CD4-positive, alpha-beta T cell treated with Interleukin-10 for 1 hour (primary cell): ENCODE measurements at places on chromosomes 6 and 20.

DNA sequence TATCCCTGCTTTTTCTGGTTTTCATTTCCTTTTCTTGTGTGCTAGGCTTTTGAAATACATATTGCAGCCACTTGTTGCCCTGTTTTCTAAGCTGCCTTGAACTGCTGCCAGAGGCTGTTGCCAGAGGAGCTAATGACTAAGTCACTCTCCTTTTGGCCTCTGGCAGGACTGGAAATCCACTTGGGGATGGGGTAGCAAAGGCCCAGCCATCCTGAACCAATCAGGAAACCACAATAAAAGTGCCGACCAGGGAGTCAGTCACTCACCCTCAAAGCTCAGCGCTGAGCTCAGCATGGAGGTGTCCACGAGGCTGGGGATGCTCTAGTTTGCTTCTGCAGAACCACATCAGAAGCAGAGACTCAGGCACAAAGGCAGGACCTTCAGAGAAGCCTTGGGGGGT is 813.0 kb downstream of the DHX35 start:
- no peak for DNase-seq

GRCh38 chr6:107816818-107817217 is 7.3 kb downstream of the SCML4 start:
- no peak for DNase-seq

DNA sequence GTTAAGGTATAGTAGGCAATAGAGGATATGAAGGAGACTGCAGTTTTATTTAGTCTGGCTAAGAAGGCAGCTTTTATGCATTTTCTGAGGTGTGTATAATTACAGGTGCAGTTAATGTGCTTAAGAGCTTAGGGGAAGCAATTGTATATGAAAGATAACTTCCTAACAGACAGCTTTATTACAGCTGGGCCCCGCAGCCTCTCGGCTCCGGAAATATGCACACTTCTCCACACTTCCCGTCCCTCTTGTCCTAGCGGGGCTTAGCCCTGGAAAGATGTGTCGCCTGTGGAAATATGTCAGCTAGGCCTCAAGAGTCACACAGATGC is 178.4 kb upstream of the ARID1B start:
- DNase-seq: no peak

- peak; percentile 19 for DNase-seq
Measured at GRCh38 chr20:36666181-36666740, 20.3 kb upstream of the SLA2 start.

DNA sequence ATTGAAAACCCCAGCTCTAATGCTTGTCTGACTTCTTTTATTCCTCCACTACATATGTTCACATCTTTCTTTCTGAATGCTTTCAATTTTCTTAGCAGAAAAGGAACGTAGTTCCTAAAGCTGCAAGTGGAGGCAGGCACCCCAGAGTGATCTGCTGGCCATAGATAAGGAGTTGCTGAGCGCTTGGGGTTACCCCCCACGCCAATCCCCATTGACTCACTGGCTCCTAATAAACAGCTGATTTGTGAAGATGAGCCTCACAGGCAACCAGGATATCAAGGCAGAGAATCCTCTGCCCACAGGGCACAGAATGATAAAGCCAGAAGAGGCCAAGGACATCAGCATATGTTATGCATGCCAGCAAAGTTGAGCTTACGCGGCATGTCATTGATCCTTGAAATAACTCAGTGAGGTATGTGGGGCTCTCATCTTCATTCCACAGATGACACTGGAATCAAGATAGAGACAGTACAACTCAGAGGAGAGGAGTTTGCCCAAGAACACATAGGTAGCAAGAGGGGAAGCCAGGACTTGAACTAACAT is 129.1 kb upstream of the PTPRT start:
- DNase-seq: no peak

DNA sequence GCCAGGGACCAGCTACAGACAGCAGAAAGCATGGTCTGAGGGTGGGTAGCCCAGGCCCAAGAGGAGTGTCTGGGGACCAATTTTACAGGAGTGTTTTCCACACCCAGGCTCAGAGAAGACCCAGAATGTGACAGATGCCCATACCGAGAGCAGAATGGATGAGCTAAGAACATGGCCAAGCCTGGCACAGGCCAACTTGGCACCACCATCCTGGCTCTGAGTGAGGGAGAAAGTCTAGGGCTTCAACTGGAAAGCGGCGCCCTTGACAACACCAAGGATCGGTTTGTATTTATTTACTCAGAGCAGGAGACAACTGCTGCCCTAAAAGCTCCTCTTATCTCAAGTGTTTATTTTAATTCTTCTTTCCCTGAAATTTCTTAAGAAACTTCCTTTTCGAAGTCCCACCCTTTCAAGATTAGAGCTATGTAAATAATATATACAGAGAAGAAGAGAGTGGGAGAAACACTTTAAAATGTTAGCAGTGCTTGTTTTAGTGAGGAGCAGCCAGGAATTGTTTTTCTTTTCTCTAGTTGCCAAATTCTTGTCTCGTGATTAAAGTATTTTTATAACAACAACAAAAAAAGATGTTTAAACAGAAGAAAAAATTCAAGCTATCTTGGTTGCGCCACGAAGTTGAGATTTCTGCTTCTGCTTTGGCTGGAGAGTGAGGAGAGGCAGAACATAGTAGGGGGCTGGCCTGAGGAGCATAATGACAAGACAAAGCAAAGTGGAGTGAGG is 16.2 kb downstream of the TNXB start:
- no peak for DNase-seq

- DNase-seq: no peak
Measured at GRCh38 chr6:167696296-167696695, 130.4 kb upstream of the AFDN start.

DNA sequence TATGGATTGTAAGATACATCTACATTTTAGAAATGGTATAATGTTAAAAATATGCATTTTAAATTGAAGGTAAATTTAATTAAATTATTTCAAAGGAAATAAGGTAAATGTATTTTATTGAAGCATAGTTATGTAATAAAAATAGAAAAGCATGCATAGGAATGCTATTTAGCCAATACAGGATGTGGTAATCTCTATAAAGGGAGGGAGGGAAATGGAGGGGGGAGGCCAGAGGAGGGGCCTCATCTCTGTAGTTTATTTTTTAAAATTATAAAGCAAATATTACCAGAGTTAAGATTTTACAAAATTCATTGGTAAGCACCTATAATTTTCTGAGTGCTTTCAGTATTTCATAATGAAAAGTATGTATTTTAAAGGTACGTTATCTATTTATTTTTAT is 27.2 kb downstream of the SLC16A10 start:
- DNase-seq: peak; percentile 27

GRCh38 chr6:137647762-137648447 is 153.7 kb upstream of the OLIG3 start:
- no peak for DNase-seq

DNA sequence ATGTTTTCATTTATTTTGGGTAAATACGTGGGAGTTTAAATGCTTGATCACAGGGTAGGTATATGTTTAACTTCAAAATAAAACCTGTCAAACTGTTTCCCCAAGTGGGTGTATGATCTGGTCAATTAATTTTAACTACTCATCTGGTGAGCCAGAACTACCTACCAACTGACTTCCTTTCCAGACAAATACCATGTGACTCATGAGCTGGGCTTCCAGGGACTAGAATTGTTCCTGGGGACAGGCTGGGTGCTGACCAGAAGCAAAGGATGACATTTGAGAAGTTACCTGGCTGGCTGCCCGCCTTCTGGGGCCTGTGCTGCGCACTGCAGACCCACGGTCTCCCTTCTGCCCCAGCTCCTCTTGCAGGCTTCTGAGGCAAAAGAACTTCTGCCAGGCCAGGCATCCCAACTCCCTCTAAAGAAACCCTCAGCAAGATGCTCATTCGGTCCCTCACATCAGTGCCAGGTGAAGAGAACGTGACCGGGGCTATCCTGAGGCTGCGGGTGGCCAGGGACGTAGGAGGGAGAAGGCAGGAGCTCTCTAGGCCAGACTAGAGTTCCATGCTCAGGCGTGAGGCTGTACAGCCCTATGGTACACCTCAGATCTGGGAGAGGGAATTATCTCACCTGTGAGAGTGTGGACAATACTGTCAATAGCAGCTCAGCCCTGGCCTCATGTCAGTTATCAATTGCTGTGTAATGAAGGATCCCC is 103.6 kb downstream of the JPH2 start:
- DNase-seq: no peak

DNA sequence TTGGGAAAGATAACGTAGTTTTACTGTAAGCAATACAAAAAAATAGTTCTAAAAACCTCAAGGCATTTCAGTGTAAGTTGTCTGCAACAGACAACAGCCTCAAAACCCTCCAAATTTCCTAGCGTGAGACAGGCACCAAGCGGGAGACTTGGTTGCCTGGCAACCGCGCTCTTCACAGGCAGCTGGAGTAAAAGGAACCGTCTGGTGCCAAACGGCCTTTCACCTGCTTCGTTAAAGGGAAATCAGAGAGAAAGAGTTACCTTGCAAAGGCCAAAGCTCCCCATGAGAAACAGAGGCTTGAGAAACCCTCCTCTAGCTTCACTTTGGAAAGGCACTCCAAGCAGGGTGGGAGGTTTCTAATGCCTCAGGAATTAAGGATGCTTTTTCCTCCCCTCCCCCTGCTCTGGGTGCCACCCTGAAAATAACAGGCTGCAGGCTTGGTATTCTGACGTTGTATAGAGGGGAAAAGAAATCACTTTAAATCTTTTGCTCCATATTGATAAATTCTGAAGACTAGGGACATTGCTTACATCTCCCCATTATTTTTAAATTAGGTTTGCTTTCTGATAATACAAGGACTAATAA is 129.7 kb upstream of the UFL1 start:
- no peak for DNase-seq

DNA sequence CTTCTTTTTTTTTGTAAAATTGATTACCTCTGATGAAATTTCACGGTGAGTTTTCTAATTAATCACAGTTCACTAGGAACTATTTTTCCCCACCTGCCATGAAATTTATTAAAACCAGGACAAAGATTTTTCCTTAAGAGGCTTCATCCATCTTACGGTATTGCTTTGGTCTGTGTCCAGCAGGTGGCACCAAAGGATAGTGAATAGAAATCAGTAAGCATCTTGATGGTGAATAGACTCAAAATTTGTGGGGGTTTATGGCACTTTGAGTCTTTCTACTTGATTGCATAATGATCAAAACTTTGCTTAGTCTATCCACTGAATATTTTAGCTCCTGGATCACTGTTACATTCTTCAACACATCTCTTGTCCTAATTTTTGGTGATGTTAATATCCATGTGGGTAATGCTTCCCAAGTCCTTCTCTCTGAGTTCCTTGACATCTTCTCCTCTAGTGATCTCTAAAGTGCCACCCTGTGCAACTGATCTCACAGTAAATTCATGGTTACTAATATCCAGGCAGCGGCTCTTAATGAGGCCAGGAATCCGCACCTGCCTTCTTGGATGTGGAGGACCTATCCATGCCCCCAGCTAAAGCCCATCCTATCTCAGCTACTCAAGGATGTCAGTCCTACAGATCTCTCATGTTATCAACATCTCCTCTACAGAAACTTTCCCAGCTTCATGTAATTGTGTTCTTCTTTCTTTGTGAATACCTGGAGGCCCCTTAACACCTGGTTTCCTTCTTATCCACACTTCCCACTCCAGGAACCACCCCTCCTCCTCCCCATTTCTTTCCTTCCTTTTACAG is 54.5 kb downstream of the STMND1 start:
- DNase-seq: peak; percentile 66

GRCh38 chr6:13287104-13287503 is 41.2 kb downstream of the TBC1D7 start:
- DNase-seq: no peak

DNA sequence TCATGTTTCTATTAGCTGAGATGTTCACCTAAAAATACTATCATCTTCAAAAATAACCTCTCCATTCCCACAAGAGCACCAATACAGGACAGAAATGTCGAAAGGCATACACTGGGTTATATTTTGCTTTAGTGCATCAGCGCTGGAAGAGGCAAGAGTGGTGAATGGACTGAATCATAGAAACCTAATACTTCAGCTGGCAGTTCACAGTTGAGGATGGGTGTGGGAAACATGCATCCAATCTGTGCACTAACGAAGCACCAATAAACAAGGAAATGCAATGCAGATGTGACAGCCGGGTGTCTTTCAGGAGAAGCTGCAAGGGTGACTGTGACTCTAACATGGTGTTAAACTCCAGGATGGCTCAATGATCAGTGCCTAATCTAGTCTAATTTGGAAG is 365.8 kb downstream of the ESR1 start:
- no peak for DNase-seq

- no peak for DNase-seq
Measured at GRCh38 chr20:45109634-45110033, 5.3 kb downstream of the WFDC5 start.

DNA sequence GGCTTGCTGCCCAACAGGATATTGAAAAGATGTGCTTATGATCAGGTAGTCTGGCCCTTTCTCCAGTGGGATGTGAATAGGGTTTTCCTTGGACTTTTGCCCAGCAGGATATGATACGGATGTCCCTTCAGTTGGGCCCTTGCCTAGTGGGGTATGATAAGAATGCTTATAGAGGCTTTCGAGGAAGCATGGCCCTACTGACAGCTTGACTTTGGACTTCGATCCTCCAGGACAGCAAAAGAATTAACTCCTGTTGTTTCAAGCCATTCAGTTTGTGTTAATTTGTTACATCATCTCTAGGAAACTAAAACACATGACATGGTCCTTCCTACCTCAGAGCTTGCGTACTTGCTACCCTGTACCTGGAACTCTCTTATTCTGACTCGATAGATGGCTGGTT is 9.7 kb upstream of the ZNF334 start:
- no peak for DNase-seq

- no peak for DNase-seq
Measured at GRCh38 chr20:52104546-52105441, 86.8 kb downstream of the ZFP64 start.

DNA sequence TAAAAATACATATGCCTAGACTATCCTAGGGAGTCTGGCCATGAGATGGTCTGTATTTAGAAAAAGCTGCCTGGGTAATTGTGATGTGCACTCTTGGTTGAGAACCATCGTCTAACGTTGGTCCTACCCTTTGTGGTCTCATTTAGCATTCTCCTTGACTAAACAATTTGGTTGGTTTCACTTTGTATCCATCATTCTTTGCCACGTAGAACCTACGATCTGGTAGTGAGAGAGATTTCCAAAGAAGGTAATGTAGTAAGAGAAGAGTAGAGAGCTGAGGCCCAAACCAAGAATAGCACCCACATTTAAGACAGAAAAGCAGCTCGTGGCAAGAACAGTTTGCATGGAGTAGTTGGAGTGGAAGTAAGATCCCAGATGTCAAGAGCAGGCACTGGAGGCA is 219.8 kb downstream of the TMEM200A start:
- DNase-seq: no peak

- no peak for DNase-seq
Measured at GRCh38 chr20:9128568-9128967, 59.7 kb downstream of the PLCB4 start.

DNA sequence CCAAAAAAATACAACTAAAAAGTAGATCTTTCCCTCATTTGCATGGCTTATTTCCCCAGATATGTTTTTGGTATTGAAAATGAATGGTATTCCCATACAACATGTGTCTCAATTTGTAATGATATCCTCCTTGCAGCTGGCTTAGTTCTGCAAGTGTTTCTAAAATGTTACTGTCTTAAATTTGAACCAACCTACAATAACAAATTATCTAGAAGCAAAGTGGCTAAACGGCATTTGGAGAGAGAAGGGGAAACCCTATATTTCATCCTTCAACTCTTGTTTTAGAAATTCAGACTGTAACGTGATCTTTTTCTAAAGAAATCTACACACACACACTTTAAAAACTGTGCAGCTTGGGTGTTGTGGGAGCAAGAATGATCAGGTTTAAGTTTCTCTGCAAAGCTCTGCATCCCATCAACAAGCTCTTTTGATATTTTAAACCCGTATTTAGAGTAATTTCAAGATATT is 153.0 kb downstream of the SOBP start:
- DNase-seq: no peak

- no peak for DNase-seq
Measured at GRCh38 chr6:81373414-81373813, 379.1 kb downstream of the TENT5A start.
